AG04449 (cell line): ENCODE measurements at places on chromosomes 11 and 22.
A peak's percentile ranks its signal among the peaks of the same experiment; 100 is the strongest.

DNA sequence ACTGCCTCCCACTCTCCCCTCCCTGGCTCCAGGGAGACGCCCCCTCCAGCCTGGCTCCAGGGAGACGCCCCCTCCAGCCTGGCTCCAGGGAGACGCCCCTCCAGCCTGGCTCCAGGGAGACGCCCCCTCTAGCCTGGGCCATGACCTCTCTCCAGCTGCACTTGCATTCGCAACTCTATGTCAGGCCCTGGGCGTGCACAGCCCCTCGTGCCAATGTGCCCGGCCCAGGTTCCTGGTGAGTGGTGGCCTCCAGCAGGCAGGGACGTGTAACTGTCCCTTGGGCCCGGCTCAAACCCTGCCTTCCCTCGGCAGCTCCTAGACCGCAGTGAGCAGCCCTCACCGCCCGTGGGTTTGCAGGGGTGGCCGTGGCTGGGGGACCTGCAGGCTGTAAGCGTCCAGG is 6.9 kb downstream of the MUC6 start:
- DNase-seq: no peak

- no peak for DNase-seq
Observed at GRCh38 chr11:10483174-10483573, 28.1 kb downstream of the AMPD3 start.

DNA sequence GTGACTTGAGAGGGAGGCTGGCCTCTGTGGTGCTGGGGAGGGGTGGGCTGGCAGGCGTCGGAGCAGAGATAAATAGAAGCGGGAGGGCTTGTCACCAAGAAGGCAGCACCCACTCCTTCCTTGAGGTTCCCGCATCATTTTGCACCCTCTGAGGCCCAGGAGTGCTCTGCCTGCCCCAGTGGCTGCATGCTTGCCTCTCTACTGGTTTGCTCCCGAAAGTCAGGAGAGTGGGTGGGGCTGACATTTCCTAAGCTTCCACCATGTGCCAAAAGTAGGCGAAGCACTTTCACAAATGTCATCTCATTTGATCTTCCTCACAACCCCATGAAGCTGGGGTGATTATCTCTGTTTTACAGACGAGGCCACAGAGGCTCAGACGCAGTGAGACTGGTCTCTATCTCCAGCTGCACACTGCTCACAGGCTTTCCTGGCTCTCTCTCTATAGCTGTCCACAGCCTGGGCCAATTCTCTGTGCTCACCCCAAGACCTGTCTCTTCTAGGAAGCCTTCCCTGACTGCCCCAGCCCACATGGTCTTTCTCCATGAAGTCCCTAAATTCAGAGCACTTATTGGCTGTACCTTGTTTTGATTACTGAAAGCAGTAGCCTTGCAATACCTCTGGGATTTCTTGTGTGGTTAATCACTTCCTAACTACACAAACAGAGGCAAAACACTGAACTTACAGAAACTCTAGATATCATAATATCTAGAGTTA is 2.6 kb upstream of the UCP3 start:
- DNase-seq: no peak

DNA sequence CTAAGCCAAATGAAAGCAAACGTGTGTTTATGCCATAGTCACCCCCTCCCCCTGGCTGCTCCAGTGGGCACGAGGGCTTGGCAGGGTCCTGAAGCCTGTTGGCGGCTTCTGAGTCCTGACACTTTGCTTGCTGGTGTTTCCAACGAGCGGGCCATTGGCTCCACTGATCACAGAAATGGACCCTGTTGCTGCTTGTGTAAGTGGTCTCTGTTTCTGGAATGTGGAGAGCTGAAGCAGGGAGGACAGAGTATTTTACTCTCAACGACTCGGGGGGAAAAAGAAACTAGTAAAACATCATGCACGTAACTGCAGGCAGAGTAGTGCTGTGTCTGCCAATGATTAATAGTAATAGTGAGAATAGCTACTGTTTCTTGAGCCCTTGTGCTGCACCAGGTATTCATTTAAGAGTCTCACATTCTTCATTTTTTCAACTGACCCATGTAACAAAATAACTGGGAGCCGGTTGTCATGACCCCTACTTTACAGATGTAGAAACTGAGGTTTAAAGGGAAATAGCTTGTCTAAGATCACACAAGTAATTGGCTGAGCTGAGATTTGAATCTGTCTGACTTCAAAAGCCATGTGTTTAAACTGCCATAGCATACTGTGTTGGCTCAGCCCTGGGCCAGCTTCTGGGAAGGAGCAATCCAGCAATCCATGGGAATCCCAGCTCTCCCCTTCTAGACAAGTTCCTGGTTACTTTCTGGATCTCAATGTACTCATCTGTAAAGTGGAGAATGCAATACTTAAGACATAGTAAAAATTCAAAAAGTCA is 526.7 kb downstream of the INSC start:
- DNase-seq: no peak

DNA sequence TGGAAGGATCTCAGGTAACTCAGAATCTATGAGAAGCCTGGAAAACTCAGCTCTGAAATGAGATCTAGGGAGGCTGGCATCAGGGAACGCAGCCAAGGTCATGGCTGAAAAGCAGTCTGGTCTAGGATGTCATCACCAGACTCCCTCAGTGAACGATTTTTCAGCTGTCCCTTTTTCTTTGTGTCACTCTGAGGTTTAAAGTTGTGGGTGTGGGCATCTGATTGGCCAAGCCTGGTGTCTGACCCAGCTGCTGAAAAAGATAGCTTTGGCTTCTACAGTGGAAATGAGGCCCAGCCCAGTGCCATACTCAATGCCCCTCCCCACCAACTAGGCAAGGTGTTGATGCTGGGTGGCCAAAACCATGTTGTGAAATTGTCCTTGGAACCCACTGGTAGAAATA is 14.5 kb downstream of the RPS3 start:
- no peak for DNase-seq

- no peak for DNase-seq
Observed at GRCh38 chr11:34595391-34595790, 25.5 kb upstream of the EHF start.

GRCh38 chr11:45834298-45834756 is 12.9 kb upstream of the CRY2 start:
- no peak for DNase-seq

DNA sequence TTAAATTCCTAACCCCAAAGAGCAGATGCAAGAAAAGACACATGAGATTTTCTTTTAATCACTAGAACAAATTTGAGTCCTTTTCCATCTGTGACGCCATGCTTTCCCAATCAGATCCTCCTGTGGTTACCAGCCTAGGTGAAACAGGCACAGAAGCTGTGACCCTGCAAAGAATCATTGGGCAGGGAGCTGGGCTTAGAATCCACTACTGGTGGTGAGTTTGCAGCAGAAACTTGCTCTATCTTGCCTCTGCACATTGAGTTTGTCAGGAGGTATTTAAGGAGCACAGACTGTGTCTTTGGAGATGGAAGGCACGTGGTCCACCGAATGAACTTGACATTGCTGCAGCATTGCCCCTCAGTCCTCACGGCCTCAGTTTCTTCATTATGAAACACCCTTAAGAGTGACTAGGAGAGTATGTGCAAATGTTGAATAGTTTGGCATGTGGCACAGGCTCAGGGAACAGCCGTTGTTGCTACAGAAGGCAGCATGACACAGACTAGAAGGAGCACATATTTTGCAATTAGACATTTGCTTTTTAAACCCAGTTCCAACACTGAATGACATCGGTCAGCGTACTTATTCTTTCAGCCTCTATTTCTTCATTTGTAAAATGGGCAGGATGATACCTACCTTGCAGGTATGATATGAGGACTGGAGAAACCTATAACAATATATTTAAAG is 127.6 kb downstream of the DBX1 start:
- no peak for DNase-seq

DNA sequence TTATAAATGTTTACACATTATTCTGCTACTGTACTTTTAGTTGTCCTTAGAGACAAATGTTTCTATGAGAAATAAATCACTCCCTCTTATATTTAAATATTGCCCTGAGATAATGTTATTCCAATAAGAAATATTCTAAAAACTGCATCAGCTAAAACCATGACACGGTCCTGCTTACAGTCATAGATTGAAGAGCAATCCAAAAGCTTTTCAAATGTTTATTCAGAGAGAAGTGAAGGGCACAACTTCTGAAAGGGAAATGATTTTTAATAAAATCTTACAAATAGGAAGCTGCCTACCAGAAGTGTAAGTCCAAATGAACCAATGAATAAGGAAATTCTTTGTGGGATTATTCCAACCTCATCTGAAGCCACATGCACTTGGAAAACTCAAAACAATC is 49.2 kb downstream of the STK33 start:
- DNase-seq: no peak

GRCh38 chr11:66727282-66728037 is 1.6 kb downstream of the SPTBN2 start:
- no peak for DNase-seq

GRCh38 chr11:95996621-95997235 is 72.8 kb upstream of the MTMR2 start:
- DNase-seq: no peak

GRCh38 chr11:48150213-48150612 is 66.4 kb upstream of the OR4B1 start:
- DNase-seq: no peak

DNA sequence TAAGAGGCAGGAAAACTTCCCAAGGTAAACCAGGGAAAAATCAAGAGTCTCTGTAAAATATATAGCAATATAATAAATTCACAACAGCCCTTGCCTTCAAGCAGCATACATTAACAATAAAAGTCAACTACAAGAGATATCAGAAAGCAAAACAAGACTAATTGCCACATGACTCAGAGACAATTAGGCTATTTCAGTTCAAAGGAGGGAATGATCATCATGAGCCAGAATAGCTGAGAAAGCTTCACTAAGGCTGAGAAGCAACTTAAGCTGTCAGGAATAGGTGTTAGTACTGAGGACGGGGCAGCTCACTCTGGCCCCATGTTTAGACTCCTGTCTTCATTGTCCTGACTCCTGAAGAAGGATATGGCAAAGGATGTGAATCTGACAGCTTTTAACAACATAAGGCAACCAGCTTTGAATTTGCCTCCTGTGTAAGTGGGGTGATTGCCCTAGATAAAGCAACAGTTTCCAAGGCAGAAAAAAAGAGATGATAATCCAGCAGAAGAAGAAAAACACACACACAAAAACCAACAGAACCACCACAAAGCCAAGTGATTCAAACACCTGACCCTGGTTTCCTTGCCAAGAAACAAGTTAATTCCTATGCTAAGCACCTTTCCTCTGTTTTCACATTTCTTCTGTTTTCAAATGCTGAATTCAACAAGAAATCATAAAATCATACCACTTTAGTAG is 60.8 kb downstream of the SIK3 start:
- no peak for DNase-seq

- DNase-seq: no peak
Observed at GRCh38 chr11:76205252-76206076, 838 bp downstream of the WNT11 start.

DNA sequence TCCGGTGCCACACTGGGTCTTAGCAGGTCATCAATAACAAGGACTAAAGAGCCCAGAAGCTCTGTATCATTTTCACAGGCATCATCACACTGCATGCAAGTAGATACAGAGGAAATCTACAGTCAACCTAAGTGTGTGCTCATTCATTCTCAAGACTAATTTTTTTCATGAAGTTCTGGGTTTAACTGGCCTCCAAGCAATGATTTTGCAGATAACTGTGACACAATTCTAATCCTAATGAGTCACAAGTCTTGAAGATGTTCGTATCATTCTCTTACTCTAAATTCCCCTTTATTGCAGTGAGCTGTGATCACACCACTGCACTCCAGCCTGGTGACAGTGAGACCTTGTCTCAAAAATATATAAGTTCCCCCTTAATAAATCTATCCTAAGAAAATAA is 2.5 kb downstream of the OR52W1 start:
- DNase-seq: peak; percentile 33

- no peak for DNase-seq
Observed at GRCh38 chr11:37972691-37973090, 1374.7 kb upstream of the RAG2 start.

GRCh38 chr11:82682003-82682751 is 51.5 kb downstream of the FAM181B start:
- DNase-seq: peak; percentile 21

DNA sequence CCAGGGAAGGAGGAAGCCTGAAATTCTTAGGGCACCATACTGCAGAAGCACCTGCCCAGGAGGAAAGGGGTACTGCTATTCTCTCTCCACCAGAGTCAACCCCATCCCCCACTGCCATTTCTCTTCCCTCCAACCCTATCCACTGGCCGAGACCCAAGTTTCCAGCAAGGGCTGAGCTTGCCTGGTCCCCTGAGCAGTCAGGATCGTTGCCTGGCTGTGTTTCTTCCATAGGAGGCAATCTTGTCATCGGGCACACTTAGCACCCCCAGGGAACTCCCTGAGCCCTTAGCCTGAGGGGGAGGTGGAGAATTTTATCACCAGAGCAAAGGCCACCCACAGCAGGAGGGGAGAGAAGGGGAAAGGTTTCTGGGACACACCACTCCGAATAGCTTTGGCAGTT is 115.8 kb upstream of the NECTIN1 start:
- no peak for DNase-seq

DNA sequence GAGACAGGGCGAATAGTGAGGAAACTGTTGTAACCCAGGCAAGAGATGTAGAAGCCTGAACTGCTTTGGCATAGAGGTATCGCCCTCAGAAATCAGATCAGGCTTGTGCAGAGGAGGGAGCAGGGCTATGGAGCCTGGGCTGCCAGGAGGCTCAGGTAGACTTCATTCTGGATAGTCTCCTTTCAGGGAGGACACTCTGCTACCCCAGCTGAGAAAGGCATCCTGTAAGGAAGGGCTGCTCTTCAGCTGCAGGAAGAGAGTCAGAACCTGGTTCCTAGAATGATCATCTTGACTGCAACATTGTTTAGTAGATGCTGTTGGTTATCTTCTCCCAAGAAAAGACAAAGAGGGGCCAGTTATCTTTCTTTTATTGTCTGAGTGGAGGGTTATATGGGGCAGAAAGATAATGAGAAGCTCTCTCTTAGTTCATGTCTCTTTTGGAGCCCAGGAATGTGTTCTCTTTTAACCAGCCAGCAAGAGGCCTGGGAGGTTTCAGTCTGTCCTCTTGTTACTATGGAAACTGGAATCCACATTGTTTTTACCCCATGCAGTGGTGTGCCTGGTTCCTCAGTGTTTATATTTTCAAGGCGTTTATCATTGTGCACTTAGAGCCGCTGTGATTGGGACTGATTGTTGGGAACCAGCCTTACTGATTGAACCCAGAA is 95.7 kb downstream of the STIM1 start:
- peak; percentile 72 for DNase-seq

DNA sequence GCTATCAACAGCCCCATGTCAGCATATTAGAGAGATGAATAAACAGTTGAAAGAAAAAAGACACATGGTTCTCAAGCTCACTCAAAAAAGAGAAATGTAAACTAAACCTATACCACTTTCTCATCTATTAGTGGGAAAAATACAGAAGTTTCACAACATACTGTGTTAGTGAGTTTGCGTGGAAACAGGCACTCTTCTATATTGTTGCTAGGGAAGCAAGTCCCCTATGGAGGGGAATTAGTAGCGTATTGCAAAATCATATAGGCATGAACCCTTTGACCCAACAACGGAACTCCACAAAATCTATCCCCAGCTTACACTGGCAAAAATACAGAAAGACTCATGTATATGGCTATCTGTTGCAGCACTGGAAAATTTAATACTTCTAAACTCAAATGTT is 14.2 kb upstream of the RFPL2 start:
- DNase-seq: no peak
